Activated naive CD4-positive, alpha-beta T cell (primary cell): ENCODE measurements at places on chromosomes 5 and 9.

DNA sequence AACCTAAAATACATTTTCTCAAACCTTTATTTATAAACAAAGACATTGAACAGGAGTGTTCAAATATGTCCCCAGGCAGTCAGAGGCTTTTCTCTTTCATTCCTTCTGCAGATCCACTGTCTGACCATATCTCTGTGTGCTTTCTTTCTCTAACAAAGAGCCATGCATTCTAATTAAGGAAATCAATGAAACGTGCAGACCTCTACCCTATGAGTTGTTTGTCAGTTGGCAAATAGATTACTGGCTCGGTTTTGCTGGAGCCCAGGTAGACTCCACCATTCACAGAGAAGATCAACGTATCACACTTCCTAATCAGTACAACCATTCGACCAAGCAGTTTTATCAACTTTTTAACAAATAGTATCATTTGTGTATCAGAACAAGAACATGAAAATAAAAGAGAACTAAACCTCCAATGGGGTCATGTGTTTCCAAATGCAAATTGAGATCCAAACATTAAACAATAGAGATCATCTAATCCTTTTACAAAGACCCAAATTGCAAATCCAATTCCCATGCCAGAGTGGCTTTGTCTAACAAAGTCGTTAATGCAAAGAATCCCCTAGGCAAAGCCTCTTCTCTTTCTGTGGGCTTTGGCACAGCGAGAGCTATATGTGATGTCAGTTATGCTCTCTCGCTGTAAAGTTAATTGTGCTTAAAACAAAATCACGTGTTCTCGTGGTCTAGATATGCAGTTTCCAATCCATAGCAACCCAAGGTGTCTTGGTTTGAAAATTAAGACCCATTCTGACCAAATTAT is 16.8 kb downstream of the KLF4 start:
- DNase-seq: no peak

DNA sequence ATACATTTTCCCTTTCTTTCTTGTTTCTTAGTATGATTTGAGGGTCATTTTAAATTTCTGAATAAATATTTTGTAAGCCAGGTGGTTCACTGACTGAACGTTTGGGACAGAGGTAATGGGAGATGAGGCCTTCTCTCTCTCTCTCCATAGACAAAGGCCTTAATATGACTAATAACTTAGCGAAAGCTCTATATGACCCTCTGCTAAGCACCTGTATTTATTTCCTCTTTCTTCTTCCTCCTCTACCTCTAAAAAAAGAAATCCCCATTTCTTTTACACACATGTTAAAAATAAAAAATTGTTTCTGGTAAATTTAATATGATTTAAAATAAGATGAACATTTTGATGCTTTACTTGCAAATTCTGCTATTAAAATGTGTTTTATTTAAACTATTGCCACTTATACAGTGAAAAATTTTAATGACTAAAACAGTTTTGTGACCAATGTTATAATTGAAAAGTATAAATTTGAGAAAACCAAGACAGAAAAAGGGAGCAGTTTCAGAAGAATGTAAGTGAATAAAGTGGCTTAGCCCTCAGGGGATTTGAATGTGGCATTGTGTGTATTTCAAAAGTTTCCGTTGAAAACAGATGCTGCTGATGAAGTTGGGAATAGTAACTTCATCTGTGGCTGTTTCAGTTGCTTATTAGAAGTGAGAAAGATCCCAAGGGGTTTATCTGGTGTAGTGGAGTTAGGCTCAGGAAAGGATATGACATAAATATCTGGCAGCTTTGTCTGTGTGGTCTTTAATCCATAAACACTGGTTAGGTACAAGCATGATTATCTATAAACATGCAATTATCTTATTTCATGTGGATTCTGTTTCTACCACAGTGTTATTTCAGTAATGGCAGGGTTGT is 128.6 kb upstream of the GRHPR start:
- DNase-seq: no peak

DNA sequence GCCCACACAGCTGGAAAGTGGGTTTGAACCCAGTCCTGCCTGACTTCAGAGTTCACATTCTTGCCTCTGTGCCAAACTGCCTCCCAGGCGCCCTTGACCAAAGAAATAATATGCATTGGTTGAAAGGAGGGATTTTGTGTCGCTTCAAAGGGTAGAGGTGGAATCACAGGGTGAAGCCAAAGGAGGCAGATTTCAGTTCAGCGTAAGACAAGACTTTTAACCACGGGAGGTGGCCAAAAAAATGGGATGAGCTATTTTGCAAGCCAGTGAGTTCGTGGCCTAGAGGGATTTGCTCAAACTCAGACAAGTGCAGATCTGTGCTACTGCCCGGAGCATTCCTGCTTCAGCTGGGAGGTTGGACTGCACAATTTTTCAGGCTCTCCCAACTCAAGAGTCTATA is 57.6 kb upstream of the RANBP3L start:
- no peak for DNase-seq

DNA sequence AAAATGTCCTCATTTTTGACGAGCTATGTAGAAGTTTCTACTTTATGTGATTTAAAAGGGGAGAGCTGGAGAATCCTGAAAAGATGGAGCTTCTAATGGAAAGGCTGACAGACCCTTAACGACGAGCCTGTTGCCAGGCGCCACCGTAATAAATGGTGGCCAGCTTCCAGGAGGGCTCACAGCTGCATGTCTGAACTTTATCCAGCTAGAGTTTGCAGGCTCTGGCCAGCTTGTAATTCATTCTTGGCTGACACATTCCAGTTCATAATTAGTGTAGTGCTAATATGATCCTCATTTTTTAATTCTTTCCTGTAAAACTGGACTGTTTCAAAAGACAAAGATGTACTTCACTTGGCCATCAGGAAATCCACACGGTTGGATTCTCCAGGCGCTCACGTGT is 246.7 kb downstream of the GAS1 start:
- no peak for DNase-seq

GRCh38 chr9:122954253-122954691 is 13.5 kb downstream of the RABGAP1 start:
- no peak for DNase-seq

DNA sequence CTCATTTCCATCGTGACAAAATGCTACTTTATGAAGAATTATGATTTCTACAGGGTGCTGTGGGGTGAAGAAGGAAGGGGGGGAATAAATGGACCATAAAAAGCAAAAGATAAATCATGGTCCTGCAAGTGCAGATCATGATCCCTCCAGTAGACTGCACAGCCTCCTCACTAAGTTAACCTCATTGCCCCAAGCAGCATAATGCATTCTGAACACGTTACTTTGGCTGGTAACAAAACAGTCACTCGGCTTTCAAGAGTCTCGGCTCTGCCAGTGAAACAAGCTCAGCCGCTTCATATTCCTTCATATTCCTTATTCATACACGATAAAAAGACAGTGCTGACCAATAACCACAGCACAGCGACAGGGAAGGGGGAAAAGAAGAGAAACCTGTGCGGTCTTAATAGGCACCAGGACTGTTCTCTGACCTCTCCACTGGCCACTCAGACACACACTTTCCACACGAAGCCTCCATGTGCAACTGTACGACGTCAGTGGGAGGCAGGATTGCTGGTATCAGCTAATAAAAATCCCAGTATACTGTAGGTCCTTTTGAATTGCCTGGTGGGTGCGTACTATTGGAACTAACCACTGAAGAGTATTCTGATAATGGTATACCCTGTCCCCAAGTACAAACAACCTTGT is 60.5 kb downstream of the ANKH start:
- no peak for DNase-seq
